ENCODE measurements at places on chromosomes 1 and 21. TPM values are rescaled to one million over a fixed set of nuclear protein-coding genes. Genes with fewer than 3 reads are reported as not detected.

Gene CNR2
- total RNA-seq = not detected

Gene CHI3L1
- 1.9 TPM for total RNA-seq

Gene PRR9
- not detected for total RNA-seq

Gene ALX3
- total RNA-seq = not detected

Gene KIF21B
- 6.7 TPM for total RNA-seq

Gene ILDR2
- 0.67 TPM for total RNA-seq

Gene SLFNL1
- 0.88 TPM for total RNA-seq

Gene PLA2G2F
- 0.27 TPM for total RNA-seq

Gene SYTL1
- 9.5 TPM for total RNA-seq
